AG04450 (cell line): ENCODE measurements at places on chromosomes 6 and 20.

GRCh38 chr20:14117768-14118167 is 122.5 kb downstream of the MACROD2 start:
- DNase-seq: no peak

DNA sequence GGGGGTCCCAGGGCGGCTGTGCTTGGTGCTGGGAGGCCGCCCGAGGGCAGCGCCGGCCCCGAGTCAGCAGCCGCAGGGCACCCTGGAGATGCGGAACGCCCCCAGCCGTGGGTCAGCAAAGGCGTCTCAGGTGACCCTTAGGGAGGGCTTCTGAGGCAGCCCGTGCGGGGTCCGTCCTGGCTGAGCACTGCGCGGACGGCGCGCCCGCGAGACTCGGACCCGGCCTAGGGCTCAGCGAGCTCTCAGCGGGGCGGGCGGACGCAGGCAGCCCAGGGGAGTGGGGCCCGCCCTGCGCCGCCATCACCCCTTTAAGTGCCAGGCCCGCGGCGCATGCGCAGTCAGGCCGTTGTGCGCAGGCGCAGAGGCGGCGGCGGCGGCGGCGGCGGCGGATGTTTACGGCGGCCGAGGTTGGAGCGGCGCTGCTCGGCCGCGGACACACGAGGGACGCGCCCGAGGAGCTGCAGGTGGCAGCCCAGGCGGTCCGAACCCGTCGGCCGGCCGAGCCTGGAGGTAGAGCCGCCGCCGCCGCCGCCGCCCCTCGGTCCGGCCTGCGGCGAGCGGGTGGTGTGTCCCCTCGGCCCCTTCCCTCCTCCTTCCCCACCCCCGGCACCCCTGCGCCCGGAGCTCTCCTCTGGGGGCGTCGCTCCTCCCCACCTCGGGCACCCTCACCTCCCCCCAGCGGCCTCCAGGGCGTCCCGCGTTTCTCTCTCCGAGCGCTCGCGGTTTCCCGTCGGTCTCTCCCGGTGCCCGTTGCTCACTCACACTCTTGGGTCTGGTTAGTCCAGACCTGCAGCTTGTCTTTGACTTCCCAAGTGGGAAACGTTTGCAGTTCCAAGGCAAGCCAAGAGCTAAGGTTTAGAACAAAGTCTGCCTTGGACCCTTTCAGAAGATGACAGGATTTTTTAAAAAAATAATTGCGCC is at the start of gene PCMTD2:
TSS of gene PCMTD2 (plus strand) at position 388 of the 921 bp plus-strand sequence. CDS start 4,218 bp downstream, outside the sequence.
- peak; percentile 43 for DNase-seq

- DNase-seq: no peak
Measured at GRCh38 chr6:18209539-18210197, 54.4 kb downstream of the KDM1B start.

DNA sequence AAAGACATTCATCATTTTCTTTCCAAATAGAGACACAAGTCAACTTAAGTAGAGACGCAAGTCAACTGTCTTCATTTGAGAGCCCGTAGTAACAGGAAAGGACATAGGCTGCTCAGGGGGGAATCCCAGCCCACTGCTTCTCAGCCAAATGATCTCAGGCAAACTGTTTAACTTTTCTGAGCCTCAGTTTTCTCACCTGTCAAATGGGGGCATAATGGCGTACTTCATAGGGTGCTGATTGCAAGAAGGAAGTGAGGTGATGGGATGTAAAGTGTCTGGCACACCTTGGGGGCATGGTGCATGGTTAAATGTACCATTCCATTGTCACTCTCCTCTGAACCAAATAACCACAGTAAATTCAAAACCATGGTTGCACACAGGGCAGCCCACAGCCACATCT is 96.5 kb downstream of the EYA2 start:
- no peak for DNase-seq

DNA sequence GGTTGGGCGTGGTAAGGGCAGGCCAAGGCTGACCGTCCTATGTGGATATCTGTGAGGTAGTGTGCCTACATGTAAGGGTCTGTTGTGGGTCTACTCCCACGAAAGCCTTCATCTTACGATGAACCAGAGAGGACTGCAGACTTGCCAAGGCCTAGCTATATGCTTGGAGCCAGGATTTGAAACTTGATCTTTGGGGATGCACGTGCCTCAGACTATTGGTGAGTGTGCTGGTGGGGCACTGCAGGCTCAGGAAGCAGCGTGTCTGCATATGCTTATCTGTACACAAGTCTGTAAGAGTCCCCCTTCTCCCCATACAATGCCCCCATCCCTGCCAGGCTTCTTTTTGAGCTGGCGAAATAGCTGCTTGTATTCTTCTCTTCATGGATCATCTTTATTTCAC is 17.9 kb downstream of the PLCG1 start:
- DNase-seq: no peak
